ENCODE measurements at places on chromosomes 16 and 17.
A peak's percentile ranks its signal among the peaks of the same experiment; 100 is the strongest.

- H3K27ac ChIP-seq = no peak overlapping the region
- no peaks in the 10 kb centered on the region for H3K4me1 ChIP-seq
- no peak overlapping the region for H3K4me3 ChIP-seq
Measured at GRCh38 chr16:64983963-64984362, 137.9 kb downstream of the CDH11 start.

- DNase-seq = peak; percentile 53
- H3K4me1 ChIP-seq = peaks cover 28% of the 10 kb centered on the region
- H3K4me3 ChIP-seq = no peak overlapping the region
Measured at GRCh38 chr16:23948949-23949411, 113.2 kb downstream of the PRKCB start.

GRCh38 chr17:80354336-80354735 lies 60.6 kb upstream of the ENDOV start:
- no peaks in the 10 kb centered on the region for H3K27me3 ChIP-seq
- no peak for DNase-seq
- no peak overlapping the region for H3K4me3 ChIP-seq
- H3K36me3 ChIP-seq = no peaks in the 10 kb centered on the region
- H3K4me1 ChIP-seq = no peaks in the 10 kb centered on the region

GRCh38 chr17:49277638-49278037 lies 47.1 kb upstream of the PHOSPHO1 start:
- no peak overlapping the region for H3K4me3 ChIP-seq
- H3K36me3 ChIP-seq = no peaks in the 10 kb centered on the region
- no peak for DNase-seq
- H3K27ac ChIP-seq = no peak overlapping the region

GRCh38 chr17:17570140-17570797 lies 21.2 kb downstream of the PEMT start:
- no peaks in the 10 kb centered on the region for H3K36me3 ChIP-seq
- no peak overlapping the region for H3K27ac ChIP-seq
- no peaks in the 10 kb centered on the region for H3K27me3 ChIP-seq
- H3K4me3 ChIP-seq = no peak overlapping the region
- DNase-seq = peak; percentile 39
- H3K4me1 ChIP-seq = peaks cover 14% of the 10 kb centered on the region

- no peak overlapping the region for H3K27ac ChIP-seq
- H3K4me3 ChIP-seq = no peak overlapping the region
- no peaks in the 10 kb centered on the region for H3K27me3 ChIP-seq
- peak; percentile 17 for DNase-seq
- H3K36me3 ChIP-seq = no peaks in the 10 kb centered on the region
- H3K4me1 ChIP-seq = peaks cover 19% of the 10 kb centered on the region
Measured at GRCh38 chr17:14143688-14144087, 74.4 kb downstream of the COX10 start.

Data from transverse colon (tissue), 4 donors.